Ovary (tissue), 10 donors: ENCODE measurements at places on chromosomes 12 and 14. TPM values are rescaled to one million over a fixed set of nuclear protein-coding genes. Genes with fewer than 3 reads are reported as not detected.

DNA sequence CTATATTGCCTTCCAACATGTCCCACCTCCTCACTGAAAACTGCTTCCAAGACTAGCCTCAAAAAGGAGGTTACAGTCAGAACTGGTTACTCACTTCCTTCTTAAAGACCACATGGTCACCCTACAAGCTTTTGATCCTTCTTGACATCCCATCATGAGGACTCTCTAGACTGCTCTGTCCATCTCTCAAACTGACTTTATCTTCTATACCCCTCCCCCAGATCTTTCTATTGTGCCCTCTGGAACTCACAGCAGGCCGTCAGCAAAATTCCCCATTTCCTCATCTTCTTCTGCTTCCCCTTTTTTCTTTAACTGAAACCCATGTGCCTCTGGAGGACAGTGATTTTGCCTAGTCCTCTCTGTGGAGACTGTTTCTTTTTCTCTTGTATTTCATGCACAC is 18.1 kb upstream of the IGF1 start:
- no peak for DNase-seq

The CLEC9A gene
- total RNA-seq: not detected

GRCh38 chr12:47602325-47602724 is 103.5 kb downstream of the RPAP3 start:
- no peak for DNase-seq

GRCh38 chr14:104938436-104938835 is 13.8 kb downstream of the PLD4 start:
- no peak for DNase-seq

GRCh38 chr14:98323836-98324235 is 948.2 kb downstream of the BCL11B start:
- DNase-seq: no peak

DNA sequence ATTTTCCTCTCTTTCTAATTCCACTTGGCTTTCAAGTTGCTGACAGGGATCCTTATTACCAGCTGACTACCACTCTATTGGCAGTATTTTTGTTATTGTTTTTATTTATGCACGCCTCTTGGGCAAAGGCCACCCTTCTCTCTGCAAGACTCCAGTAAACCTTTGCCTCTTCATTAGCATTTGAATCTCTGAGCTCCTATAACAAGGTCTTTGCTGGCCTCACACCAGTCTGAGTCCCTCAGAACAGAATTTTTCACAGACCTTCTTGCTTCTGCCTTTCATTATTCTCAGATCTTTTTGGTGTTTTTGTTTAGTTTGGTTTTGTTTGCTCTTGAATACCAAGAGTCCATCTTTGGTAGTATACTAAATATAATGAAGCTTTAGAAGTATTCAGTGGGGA is 145.9 kb downstream of the PDZRN4 start:
- DNase-seq: no peak

The INHBC gene
- not detected for total RNA-seq

DNA sequence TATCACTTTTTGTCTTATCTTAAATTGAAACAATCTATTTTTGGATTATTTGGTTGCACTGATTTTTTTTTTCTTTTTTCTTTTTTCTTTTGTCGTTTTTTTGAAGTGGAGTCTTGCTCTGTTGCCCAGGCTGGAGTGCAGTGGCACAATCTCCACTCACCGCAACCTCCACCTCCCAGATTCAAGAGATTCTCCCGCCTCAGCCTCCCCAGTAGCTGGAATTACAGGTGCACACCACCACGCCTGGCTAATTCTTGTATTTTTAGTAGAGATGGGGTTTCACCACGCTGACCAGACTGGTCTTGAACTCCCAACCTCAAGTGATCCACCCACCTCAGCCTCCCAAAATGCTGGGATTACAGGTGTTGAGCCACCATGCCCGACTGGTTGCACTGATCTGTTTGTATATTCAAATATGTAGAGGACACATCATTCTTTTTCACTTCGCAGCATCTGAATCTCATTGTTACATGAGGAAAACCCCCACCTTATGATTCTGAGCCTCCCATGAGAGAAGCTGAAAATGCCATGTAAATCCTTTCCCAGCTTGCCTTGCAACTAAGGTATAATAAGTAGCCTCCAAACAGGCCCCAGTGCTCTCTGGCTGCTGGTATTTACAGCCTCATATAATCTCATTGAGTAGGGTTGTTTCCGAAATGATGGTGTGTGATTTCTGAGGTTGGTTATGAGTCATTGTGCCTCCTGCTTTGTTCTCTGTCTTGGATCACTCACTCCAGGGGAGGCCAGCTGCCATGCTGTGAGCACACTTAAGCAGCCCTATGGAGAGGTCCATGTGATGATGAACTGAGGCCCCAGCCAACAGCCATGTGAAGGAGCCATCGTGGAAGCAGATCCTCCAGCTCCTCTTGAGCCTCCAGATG is 5.2 kb upstream of the HSP90B1 start:
- no peak for DNase-seq

DNA sequence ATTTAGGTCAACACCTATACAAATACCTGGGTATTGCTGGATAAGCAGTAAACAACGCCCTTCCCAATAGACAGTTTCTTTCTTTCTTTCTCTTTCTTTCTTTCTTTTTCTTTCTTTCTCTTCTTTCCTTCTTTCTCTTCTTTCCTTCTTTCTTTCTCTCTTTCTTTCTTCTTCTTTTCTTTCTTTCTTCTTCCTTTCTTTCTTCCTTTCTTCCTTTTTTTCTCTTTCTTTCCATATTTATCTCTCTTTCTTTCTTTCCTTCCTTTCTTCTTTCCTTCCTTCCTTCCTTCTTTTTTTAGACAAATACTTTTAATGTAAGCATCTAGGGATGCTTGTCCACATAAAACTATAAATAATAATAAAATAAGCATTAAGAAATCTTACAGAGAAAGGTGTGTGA is 123.2 kb downstream of the KCNK10 start:
- no peak for DNase-seq

The OTOGL gene
- total RNA-seq: 0.05 TPM

DNA sequence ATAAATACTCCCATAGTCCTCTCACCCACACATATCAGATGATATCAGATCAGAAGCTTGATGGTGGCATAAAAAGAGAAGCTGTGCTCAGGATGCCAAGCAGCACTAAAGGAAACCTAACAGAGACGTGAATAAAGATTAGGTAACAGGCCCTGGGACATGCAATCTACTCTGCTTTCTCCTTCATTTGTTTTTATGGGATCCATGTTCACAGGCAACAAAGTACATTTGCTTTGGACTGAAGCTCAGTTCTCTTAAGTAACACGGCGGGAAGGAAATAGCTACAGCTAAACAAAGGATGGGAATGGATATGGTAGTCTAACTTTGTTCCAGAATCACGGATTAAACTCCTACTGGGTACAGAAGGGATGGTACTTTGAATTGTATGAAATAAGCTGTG is 119.5 kb downstream of the TTC7B start:
- DNase-seq: no peak
